ENCODE measurements at places on chromosomes 2 and 18. TPM values are rescaled to one million over a fixed set of nuclear protein-coding genes. Genes with fewer than 3 reads are reported as not detected.

The AQP12B gene
- not detected for total RNA-seq

The SERTAD2 gene
- total RNA-seq = 42.2 TPM

The SPC25 gene
- 10.1 TPM for total RNA-seq

The SOX11 gene
- total RNA-seq = 46.2 TPM

The PSTPIP2 gene
- total RNA-seq = 10.6 TPM

DNA sequence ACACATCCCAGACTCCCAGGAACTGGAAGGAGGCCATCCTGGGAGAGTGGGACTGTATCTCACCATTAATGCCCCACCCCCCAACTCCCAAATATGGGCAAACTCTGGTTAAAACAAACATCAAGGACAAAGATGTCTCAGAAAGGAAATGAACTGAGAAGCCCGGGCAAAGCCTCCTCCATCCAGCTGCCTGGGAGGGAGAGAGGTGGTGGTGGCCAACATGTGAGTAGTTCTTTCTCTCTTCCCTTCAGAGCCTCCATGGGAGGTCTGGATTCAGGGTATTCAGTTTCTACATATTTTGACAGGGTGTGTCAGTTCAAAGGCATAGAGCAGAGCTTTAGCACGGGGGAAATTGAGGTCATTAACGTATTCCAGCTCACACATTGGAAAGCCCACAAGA lies 57.5 kb downstream of the CXCR4 start:
- no peak for DNase-seq

DNA sequence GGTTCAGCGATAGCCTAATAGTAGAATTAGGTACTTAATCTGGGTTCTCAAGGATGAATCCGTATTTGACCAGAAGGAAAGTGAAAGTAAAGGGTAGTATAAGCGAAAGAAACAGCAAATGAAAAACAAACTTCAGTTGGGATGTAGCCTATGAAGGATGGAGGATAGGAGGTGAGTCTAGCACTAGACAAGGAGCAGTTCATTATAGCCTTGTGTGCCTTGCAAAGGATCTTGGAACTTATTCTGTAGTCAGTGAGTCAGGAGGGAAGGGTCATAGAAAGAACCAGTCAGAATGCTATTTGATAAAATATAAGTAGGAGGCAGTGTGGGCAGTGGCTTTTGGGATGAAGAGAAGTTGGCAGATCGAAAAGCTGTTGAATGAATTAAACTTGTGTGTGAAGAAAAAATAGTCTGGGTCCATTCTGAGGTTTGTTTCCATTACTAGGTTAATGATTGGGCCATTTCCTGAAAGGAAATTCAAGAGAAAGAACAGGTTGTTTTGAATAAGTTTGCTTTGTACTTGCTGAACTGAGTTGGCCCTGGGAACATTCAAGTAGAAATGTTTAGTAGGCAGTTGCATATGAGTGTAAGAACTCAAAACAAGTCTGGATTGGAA lies 48.5 kb downstream of the ANKRD12 start:
- no peak for DNase-seq

DNA sequence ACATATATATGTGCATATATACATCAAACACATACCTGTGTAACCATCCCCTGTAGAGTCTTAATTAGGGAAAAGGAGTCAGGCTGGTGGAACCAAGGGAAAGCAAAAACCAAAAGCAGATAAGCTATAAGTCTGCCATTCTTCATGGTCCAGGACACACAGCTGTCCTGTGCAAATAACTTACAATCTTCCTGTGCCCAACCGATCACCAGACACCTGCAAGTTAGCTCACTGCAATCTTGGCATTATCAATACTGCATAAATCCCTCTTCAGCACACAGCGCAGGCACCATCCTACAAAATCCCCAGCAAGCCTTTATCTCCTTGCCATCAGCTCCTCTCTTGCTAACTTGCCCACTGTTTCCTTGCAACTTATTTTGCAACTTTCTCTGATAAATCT lies 60.8 kb upstream of the DYNAP start:
- no peak for DNase-seq

- DNase-seq = peak; percentile 52
Observed at GRCh38 chr2:85998071-85998991, 107.4 kb downstream of the POLR1A start.

DNA sequence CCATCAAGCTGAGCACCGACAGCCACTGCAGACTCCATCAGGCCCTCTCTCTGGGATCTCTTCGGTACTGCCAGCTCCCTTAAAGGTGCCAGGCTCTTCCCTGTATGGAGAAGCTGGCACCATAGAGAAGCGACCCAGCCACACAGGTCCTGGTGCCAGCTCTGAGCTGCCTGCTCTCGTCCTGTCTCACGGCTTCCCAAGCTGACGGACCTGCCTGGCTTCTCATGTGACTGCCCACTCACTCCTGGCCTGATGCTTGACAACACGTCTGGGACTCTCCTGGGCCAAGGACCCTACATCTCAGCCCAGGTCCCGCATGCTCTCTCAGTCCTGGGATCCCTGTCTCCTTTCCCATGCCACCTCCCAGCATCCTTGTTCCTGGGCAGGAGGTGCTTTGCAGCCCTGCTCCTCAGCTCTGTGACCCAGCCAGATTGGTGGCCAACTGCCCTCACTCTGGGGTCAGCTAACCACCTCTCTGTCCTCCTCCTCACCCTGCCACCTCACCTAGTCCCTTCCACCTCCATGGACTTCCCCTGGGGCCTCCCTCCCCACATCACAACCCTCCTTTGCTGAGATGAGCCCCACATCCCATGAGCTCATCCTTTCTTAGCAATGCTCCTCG lies 12.5 kb upstream of the ATOH8 start:
- DNase-seq = no peak
